ENCODE measurements at places on chromosomes 3 and 15.

GRCh38 chr3:183375787-183376186 lies 52.6 kb downstream of the MCF2L2 start:
- DNase-seq, result no peak

DNA sequence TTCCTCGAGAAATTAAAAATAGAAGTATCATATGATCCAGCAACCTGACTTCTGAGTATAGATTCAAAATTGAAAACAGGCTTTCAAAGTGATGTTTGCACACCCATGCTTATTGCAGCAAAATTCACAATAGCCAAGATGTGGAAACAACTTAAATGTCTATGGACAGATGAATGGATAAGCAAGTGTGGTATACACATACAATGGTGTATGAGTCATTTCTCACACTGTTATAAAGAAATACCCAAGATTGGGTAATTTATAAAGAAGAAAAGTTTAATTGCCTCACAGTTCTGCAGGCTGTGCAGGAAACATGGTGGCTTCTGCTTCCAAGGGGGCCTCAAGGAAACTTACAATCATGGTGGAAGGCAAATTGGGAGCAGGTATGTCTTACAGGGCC lies 100.8 kb downstream of the KLF13 start:
- no peak for DNase-seq

GRCh38 chr15:97234851-97235610 lies 725.5 kb upstream of the ARRDC4 start:
- peak; percentile 15 for DNase-seq

- DNase-seq, result no peak
These were observed 59.9 kb upstream of the TFRC start for GRCh38 chr3:196141866-196142201.

GRCh38 chr15:36251450-36251849 lies 328.0 kb upstream of the CDIN1 start:
- no peak for DNase-seq

DNA sequence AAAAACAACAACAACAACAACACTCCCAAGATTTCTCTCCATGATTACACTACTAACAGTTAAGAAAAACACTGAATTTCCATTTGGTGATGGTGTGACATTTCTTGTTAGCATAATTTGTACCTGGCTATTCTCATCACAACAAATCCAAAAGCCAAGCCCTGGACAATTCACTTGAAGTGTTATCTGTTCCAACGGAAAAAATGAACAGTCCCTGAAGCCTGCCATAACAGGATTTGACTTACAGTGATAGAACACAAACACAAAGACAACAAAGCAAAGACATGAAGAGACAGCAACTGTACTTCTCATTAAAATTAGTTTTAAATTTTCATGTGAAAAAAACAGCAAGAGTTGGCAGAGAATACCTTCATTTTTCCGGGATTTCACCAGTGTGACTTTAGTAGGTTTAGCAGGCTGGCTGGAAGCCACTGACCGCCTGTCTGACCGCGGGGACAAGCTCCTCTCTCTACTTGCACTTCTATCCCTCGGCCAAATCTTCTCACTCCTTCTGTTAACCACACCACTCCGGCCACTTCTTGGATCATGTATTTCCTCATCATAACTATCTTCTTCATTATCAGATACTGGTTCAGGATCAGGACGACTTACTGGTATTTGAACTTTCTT lies 56.3 kb downstream of the TJP1 start:
- no peak for DNase-seq

DNA sequence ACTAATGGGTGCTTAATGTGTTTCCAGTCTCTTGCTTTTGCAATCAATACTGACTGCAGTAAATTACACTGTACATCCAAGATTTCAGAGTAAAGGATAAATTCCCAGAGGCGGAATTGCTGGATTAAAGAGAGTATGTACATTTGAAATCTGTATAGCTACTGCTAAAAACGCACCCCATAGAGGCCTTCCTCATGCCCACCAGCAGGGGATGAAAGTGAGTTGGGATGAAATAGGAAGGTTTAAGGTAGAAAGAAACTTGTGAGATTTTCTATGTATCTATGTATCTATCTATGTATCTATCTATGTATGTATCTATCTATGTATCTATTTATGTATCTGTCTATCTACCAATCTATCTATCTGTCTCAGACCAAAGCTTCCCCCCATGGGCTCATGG lies 28.4 kb downstream of the TMEM44 start:
- no peak for DNase-seq

DNA sequence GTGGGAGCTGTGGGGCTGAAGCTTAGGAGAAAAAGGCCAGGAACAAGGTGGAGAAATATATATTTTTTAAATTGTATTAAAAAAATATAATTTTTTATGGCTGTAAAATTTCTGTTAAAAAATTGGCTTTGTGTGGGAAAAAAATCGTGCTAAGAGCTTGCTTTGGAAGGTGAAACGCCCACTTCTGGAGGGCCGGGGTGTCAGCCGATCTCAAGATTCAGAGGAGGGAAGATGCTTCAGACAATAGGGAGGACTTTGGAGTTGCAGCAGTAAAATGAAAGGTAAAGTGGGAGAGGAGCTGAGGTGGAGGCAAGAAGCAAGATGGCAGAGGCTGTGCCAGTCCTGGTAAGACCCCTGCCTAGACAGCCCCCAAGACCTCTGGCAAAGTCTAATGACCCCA lies 45.9 kb upstream of the BLM start:
- DNase-seq, result no peak

- DNase-seq, result no peak
These were observed 4.9 kb upstream of the CDCP1 start for GRCh38 chr3:45151100-45151499.

DNA sequence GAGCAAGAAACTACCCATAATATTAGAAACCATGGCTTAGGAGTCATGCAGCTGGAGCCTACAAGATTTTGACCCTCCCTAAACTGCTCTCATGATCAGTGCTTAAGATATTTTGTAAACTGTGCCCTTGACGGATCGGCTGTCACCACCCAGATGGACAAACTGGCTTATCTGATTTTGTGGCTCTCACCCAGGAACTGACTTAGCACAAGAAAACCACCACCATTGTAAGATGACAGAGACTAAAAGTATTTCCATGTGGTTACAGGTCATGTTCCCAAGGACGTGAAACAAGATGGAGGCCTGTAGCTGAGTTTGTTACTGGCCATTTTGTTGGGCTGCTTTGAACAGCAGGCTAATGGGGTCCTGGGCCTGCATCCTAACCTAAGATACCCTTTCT lies 940.9 kb downstream of the OTOL1 start:
- DNase-seq, result no peak

DNA sequence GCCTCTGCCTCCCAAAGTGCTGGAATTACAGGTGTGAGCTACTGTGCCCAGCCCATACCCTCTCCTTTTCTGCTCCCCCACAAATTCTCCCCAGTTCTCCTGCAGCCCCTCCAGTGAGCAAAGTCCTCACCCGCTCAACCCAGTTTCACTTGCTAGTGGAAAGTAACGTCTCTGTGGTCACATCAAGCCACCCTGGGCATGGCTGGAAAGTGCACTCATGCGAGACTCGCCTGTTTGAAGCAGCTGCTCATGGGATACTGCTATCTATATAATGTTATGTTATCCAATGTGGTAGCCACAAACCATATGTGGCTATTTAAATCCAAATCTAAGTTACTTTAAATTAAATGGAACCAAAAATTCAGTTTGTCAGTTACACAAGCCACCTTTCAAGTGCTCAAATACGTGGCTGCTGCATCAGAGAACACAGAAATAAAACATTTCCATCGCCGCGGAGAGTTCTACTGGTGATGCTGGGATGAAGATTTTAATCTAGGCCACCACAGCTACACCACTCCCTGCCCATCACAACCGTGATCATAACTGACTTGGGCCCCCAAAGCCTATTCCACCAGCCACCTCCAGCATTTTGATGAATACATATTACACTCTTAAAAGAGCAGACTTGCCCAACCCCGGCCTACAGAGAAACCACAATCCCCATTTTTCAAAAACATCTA lies 119.4 kb downstream of the LIPC start:
- DNase-seq, result no peak

- DNase-seq, result no peak
These were observed 53.4 kb downstream of the SLC6A11 start for GRCh38 chr3:10869460-10869859.

DNA sequence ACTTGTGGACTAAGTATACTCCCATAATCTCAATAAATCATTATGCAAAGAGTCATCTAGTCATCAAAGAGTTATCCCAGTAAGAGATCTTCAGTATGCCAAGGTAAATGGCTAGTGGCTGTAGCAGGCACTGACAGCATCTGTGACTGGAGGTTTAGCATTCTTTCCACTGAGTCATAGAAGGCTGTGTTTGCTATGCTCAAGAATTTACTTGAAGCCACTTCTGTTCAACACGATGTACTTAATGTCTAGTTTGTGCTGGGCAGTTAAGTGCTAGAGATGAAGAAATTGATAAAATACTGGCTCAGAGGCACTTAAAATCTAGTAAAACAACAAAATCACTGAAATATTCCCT lies 13.0 kb downstream of the ZBED2 start:
- DNase-seq, result peak; percentile 63

DNA sequence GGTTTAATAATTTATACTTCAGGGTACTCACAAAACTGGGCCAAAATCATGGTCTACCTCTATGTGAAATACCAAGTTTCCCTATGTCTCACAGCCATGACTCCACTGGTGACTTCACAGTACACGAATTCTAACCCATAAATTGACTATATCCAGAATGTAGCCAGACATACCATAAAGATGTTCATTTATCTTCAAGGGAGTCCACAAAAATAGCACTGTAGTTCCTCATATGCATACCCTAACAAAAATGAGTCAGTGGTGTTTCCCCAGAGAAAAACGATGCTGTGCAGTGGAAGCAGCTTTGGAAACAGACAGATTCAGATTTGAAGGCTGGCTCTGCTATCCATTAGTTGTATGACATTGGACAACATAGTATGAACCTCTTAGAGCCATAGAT lies 438.8 kb downstream of the FHIT start:
- no peak for DNase-seq

GRCh38 chr3:26807272-26807671 lies 184.7 kb downstream of the LRRC3B start:
- DNase-seq, result no peak

DNA sequence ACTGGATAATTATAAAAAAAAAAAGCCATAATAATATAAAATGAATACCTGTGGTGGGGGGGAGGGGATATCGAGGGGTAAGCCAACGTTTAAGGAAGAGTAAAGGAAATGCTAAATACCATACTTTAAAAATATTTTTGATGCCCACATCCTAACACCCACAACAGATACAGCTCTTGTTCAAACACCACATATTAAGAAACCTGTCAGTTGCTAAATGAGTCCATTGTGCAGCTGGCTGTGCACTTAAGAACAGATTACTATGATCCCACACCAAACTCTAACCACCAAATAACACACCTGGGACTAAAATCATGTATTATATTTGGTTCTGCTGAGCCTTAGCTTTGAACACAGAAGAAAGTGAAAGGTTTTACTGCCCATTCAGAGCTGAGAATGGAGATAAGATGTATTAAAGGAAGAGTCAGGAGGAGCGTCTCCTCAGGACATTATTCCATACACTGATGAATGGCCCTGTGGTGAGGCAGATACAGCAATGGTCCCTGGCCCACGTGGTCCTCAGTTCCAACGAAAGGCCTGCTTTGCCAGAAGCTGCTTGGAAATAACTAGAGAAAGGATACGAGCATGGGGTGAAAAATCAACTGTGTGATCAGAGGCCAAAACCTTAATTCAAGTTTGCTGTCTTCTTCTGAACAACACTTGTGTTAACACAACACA lies 515.4 kb downstream of the FOXP1 start:
- DNase-seq, result no peak

DNA sequence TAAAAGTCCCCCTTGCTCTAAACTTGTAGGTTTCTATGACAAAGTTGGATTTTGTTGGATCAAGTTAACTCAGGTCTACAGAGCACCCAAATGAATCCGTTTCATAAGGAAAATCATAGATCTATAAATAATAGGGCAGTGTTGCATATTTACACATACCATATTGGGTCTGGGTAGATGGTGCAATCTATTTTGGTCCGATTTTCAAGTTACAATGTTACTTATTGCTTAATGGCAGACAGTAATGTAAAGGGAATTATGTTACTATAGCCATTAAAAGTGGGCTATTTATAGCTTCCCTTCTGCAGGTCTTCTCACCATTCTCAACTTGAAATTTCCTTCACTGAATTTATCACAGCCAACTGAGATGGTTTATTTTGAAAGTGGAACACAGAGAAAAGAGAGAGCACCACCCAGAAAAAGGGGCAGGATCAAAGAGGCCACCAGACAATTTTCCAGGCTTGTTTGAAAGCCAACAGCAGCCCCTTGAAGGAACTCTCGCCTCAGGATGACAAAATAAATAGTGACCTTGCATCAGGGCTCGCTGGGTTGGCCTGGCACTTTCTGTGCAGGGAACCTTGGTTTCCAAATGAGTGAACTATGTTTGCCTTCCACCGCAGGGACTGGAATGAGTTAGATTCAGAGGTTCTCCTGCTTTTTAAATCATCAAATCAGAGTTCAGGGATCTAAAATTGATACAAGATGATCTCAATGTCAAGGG lies 260.2 kb upstream of the HES1 start:
- no peak for DNase-seq

GRCh38 chr3:30510596-30510995 lies 95.8 kb upstream of the TGFBR2 start:
- no peak for DNase-seq

DNA sequence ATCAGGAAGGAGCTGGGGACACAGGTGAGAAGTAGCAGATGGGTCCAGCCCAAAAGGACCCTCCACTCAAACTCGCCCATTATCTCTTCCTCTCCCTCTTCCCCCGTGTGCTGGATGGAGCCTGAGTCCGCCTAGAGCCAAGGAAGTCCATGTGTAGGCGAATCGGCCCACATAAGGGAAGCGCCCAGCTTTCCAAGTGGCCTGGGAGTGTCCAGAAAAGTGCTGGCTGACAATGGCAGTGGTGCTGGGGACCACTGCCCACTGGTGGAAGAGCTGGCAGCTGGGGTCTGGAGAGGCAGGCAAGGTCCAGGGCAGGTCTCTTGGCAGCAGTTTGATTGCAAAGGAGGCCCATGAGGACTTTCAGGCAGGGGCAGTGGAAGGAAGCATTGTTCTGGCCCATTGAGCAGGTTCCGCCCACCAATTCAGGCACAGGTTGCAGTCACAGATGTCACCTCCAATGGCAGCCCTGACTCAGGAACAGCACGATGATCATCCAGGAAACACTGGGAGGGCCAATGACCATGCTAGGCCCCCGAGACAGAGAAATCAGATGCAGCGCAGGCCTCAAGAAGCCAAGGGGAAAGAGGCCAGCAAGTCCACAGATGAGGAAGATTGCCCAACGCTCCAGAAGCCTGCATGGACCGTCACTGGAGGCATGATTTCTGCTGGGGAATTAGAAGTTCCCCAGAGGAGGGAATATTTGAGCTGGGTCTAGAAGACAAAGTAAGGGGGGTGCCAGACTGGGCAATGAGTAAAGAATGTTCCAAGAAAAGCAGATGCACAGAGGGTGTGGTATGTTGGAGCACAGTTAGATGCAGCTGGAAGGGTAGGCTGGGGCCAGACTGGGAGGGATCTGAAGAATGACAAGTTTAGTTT lies 3.0 kb downstream of the MFGE8 start:
- DNase-seq, result no peak

- DNase-seq, result no peak
These were observed 292.7 kb downstream of the UACA start for GRCh38 chr15:70470556-70471191.

- no peak for DNase-seq
These were observed 299.8 kb downstream of the CNTN3 start for GRCh38 chr3:74314696-74315095.
